ENCODE measurements at places on chromosomes 11 and 22.

DNA sequence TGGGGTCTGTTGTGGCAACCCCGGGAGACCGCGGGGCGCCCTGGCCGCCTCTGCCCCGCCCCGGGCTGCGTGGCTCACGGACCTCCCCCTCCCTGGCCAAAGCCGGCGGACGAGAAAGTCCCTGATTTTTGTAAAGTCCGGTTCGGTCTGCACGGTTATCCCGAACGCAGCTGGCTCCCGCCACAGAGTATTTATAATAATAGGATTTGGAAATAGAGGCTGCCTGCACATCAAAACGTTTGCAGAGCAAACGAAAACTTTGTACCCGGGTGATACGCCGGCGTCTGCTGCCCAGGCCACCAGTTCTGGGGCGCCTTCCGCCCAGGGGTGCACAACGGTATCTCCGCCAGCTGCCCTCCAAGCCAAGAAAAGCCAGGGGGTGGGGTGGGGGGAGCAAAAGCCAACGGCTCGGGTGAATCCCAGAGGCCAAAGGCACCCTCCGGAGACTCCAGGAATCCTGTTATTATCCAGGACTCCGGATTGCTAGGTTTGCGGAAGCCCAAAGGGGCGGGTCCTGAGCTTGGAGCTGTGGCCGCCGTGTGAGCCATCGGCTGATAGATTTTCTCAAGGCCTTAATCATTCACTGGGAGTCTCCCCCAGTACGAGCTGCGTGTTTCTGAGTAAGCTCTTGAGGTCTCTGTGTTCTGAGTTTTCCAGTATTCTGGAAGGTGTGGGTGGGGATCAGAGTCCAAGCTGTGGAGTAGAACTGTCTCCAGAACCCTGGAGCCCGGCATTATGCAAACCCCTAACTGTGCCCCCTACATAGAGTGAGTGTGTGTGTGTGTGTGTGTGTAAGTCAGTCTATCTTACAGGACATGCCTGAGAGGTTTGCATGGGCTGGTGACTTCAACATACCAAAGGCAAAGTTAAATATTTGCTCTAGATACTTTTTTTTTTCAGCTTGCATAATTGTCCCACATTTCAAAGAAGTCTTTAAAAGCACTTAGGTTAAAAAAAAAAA lies 673 bp upstream of the SHANK2 start:
- DNase-seq, result no peak

GRCh38 chr11:61297341-61297740 lies 2.2 kb upstream of the VWCE start:
- DNase-seq, result no peak

DNA sequence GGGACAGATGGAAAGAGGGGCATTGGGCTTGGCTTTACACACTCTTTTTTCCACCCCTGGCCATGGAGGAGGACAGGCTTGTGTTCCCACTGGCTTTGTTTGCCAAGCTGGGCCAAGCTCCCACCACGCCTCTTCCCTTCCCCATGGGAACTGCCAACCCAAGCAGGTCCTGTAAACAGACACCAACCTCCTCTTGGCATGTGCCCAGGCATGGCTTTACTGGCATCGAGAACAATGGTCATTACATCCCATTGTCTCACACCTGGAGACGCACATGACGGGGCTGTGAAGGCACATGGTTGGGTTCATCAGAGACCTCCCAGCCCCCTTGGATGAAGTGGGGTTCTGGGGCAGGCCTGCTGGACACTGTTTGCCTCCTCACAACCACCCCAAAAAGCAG lies 11.7 kb downstream of the SEC14L3 start:
- no peak for DNase-seq

- DNase-seq, result no peak
Measured at GRCh38 chr11:119509282-119509841, 86.4 kb upstream of the THY1 start.

DNA sequence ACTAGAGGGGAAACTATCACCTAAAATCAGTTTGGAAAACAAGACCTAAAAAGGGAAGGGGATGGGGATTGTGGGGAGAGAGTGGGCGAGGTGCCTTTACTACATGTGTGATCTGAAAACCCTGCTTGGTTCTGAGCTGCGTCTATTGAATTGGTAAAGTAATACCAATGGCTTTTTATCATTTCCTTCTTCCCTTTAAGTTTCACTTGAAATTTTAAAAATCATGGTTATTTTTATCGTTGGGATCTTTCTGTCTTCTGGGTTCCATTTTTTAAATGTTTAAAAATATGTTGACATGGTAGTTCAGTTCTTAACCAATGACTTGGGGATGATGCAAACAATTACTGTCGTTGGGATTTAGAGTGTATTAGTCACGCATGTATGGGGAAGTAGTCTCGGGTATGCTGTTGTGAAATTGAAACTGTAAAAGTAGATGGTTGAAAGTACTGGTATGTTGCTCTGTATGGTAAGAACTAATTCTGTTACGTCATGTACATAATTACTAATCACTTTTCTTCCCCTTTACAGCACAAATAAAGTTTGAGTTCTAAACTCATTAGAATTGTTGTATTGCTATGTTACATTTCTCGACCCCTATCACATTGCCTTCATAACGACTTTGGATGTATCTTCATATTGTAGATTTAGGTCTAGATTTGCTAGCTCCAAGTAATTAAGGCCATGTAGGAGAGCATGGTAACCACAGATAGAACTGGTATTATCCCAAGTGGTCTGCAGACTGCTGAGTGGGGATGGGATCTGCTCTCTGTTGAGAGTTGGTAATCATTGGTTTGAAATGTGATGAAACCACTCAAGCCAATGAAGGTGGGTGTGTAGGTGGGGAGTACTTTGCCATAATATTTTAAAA lies 3.6 kb downstream of the NEAT1 start:
- no peak for DNase-seq

DNA sequence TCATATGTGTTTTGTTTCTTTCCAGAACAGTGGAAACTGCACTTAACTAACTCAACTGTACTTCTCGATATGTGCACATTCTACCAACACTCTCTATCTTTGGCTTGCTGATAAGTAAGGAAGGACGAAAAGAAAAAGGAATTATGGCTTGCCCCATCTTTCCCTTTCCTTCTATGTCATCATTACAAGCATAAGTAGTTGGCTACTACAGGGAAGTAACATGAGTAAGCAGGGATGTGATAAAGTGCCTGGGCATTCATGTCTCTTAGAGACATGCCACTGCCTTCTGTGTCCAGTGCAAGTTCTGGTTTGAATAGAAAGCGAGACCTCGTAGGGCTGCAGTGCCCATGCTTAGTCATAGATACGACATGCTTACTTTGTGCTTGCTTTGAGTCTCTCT lies 342.5 kb downstream of the ETS1 start:
- no peak for DNase-seq

- DNase-seq, result no peak
Measured at GRCh38 chr11:47523490-47524225, 29.3 kb downstream of the CELF1 start.

GRCh38 chr11:32821517-32821916 lies 8.2 kb upstream of the PRRG4 start:
- DNase-seq, result no peak

DNA sequence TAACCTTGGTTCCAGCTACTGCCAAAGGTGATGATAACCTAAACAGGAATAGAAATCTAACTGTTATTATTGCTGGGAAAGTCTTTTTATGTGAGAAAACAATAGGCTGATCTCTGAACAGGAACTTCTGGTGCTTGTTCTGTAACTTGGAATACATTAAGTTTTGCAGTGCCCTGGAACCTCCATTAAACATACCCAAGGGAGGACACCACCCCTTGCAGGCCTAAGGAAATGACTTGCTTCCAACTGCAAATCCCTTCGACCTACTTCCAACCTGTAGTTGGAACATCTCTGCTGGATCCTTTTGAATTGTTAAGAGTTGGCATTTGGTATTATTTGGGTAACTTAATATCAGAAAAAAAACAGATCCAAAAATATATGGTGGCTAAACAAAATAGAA lies 188.4 kb upstream of the API5 start:
- no peak for DNase-seq

DNA sequence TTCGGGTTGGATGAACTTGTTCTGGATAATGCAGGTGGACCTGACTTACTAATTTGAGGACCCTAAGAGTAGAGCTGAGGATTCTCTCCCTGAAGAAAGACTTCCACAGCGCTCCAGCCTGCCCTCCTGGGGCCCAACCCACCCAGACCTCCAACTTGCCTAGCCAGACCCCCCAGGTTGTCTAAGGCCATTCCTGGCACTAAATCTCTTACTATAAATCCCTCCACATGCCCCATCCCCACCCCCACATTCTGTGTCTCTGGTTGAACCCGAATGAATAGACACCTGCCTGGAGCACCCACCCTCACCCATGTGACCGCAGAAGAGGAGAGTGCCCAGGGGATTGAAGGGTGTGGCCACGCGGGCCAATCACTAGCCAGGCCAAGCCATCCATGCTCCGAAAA lies 1480.0 kb downstream of the TBC1D22A start:
- no peak for DNase-seq

DNA sequence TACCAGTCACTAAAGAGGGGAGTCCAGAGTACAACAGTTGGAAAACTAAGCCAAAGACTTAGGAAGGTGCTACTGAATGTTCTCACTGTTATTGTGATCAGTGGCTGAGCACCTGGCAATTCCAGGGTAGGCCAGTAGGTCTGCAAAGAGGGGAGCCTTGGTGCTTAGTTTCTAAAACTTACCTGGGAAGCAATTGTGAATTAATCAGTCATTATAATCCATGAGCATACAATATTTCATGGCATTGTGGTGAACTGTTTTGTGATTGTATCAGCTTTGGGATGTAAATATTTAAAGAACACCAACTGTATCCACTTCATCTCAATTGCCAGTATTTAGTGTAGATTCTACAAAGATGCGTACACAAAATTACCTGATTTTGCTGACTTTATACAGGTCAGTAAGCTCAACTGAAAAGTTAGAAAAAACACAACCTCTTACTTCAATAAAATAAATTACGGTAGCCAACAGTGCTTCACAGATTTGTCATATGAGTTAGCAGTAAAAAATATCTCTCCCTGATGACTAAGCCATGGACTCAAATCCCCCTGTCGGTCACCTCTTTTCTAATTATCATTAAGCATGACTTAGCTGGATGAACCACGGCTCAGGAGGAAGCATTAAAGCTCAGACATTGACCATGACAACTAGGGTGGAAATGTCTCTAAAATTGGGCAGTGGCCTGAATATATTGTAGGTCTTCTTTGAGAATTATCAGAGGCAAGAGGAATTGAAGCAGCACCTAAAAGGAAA lies 30.8 kb upstream of the SORL1 start:
- DNase-seq, result no peak
